ENCODE measurements at places on chromosomes 2 and 18.

DNA sequence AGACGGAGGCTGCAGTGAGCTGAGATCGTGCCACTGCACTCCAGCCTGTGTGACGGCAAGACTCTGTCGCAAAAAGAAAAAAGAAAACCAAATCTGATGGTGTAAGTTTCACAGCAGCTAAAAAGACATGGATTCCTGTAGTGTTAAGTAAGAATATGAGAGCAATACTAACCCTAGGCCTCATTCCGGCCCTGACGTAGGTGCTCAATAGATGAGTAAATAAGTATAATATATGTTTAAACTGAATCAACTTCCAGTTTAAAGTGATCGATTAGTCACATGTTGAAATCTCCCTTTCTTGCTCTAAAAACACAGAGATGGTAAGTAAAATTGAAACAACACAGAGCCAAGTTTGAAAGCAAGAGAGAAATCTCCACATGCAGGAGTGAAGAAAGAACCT lies 8.0 kb downstream of the ME2 start:
- DNase-seq, result no peak

DNA sequence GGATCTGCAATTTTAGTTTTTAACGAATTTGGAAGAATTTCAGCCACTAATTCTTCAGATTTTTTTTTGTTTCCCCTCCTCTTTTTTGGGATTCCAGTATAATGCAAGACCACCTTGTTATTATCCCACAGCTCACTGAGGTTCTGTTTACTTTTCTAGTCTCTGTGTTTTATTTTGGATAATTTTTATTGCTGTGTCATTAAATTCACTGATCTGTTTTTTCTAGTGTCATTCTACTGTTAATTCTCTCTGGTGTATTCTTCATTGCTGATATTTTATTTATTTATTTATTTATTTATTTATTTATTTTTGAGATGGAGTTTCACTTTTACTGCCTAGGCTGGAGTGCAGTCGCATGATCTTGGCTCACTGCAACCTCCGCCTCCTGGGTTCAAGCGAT lies 32.2 kb downstream of the UBR3 start:
- DNase-seq, result no peak

- no peak for DNase-seq
These were observed 123.7 kb downstream of the COL6A3 start for GRCh38 chr2:237290261-237290660.

GRCh38 chr2:43157506-43158246 lies 68.7 kb downstream of the ZFP36L2 start:
- DNase-seq, result no peak

GRCh38 chr2:224286923-224287322 lies 115.0 kb downstream of the FAM124B start:
- no peak for DNase-seq

DNA sequence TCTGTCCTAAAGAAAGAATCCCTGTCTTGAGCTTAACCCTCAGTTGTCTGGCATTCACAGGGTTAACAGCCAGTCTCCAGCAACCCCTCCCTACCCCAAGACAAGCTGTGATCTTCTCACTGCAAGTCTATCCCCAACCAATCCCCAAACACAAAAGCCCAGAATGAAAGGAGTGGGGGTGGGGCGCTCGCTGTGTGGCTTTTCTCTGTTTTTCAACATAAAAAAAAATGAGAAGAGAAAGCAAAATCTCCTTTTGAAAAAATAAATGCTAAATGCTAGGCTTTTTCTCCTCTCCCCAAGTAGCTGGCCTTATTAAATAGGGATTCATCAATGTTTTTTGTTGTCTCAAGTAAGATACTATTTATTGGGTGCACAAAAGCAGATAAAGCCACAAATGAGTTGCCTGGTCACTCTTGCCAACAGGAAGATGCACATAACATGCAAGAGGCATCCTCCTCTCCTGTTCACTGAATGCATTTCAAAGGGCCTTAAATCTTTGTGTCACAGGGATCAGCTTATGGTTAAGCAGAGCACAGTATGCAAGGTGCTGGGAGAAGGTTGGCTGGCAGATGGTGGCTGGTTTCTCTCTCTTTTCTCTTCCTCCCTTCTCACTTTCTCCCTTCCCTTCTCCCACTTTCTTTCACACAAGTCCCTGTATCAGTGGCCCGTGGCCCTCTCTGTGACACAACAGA lies 225.6 kb downstream of the CMPK2 start:
- DNase-seq, result no peak

- DNase-seq, result no peak
These were observed 1359.7 kb upstream of the NRXN1 start for GRCh38 chr2:52391621-52392020.

DNA sequence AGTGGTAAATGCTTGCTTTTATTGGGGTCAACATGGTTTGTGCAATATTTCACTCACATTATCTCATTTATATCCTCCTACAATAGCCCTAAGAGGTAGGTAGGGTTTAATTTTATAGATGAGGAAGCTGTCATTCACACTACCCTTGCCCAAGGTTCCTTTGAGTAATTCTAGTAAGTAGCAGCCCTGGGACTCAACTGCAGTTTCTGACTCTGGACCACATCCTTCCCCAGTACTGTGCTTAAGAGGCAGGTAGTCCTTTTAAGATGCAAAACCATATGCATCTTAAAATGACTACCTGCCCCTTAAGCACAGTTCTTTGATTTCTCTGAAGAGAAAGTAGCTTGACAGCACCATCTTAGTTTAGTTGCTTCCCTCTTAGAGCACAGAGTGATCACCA lies 15.7 kb upstream of the NT5C1B start:
- no peak for DNase-seq

GRCh38 chr18:3594760-3595368 lies 144.9 kb downstream of the TGIF1 start:
- no peak for DNase-seq

DNA sequence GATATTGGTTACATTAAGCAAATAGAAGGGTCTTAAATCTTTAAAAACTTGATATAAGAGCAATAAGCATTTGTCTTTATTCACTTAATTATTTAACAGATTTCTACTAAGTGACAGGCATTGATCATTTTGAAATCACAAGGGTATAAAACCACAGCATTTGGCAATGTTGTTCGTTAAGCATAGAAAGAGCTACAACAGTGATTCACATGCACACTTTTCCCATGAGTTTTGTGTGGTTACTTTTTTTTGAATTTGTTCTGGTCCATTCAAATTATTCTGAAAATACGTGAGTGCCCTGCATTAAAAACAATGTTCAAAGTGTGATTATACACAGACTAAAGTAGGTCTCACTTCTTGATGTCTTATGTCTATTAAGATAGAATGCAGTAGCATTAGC lies 52.2 kb downstream of the LYPD6B start:
- no peak for DNase-seq

DNA sequence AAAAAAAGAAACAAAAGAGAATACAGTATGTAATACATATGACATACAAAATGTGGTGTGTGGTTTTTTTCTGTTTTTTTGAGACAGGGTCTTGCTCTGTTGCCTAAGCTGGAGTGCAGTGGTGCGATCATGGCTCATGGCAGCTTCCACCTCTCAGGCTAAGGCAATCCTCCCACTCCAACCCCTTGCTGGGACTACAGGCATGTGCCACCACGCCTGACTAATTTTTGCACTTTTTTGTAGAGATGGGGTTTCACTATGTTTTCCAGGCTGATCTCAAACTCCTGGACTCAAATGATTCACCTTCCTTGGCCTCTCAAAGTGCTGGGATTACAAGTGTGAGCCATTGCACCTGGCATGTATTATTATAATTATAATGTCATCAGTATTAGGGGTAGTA lies 38.9 kb downstream of the DHX57 start:
- DNase-seq, result no peak

GRCh38 chr2:112541315-112542122 lies 746 bp upstream of the POLR1B start:
- DNase-seq, result peak; percentile 42

DNA sequence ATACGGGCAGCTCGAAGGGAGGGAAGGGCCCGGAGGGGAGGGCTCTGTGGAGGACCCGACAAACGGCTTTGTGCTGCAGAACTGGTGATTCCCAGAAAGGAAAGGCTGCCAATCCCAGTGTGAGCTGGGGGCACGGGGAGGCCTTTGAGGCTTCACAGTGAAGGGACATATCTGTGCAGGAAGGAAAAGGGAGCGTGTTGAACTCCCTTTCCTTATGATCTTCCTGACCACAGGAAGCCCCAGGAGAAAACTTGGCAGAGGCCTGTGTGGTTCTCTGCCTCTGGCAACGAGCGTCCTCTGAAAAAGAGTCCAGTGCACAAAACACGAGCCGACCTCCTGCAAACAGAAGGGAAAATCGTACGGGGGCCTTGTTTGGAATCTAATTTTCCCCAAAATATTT lies 683.5 kb upstream of the SALL3 start:
- no peak for DNase-seq

DNA sequence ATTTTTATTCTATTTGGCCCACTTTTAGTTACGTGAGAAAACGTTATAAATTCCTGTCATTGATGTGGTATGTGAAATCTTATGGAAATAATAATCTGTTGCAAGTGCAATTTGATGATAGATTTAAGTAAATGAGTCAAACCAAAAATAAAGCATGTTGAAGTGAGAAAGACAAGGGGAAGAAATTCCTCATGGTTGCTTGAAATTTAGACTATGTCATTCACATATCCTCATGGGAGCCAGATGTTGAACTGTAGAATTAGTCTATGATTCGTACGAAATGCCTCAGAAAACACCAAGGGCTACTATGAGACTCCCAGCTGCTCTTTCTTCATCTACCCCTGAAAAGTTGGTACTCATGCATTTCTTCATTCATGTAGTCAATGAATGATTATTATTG lies 55.7 kb downstream of the KLHL14 start:
- no peak for DNase-seq

GRCh38 chr2:66577321-66578053 lies 142.6 kb downstream of the MEIS1 start:
- no peak for DNase-seq

DNA sequence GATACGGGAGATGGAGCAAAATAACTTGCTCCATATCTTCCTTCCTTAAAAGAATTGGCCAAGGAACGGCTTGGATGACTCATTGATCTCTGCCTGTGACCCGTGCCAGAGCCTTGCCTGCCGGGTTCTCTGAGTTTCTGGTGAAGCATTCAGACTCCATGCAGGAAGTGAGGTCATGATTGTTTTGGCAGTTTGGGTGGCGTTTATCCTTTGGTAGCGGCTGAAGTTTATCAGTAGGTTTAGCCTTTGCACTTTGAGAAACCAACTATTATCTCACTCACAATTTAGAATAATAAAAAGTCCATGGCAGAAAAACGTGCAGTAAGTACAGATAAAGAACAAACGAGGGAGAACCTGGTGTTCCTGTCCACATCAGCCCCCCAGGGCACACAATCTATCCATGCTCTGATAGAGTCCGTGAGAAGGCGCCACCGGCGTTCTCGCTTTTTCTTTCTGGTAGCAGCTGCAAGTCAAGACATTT lies 15.0 kb upstream of the CTAGE1 start:
- no peak for DNase-seq

- DNase-seq, result no peak
These were observed 3.2 kb downstream of the INO80C start for GRCh38 chr18:35494251-35495220.

GRCh38 chr2:237712477-237713377 lies 85.3 kb downstream of the LRRFIP1 start:
- DNase-seq, result no peak

DNA sequence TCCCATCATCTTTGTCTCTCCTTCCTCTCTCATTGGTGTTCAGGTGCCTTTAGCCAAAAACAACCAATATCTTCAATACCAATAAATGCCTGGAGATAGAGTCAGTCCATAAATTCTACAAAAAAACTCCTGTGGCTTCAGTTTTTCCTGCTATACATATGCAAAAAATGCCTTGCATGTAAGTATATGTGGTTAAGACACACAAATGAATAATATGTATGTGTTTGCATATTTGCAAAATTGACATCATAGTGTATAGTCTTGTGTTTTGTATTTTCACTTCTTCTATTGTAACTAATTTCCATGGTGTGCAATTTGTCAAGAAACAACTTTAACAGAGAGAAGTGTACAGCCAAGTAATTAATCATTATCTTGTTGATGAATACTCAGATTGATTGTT lies 115.5 kb downstream of the NYAP2 start:
- no peak for DNase-seq

GRCh38 chr2:220078439-220078838 lies 451.0 kb downstream of the SLC4A3 start:
- DNase-seq, result no peak

GRCh38 chr2:62303788-62304187 lies 107.9 kb downstream of the B3GNT2 start:
- no peak for DNase-seq

- DNase-seq, result no peak
These were observed 61.8 kb upstream of the CTDP1 start for GRCh38 chr18:79617511-79618500.

DNA sequence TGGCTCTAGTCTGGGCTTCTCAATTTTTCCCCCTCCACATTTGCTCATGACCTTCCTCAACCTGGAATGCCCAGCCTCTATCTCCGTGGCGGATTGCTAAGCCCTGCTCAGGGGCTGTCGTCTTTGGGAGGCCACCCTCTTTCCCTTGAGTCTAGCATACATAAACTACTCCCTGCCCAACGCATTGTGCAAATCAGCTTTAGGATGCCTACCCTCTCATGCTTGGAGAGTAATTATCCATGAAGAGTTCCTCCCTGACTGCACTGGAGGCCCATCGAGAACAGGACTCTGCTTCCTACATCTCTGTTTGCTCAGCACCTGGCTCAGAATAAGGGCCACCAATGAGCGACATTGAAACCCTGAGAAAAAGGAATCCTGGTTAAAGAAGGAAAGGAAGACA lies 53.7 kb upstream of the NPAS2 start:
- DNase-seq, result no peak

GRCh38 chr18:40897884-40898283 lies 1057.2 kb upstream of the PIK3C3 start:
- DNase-seq, result no peak

GRCh38 chr2:88603146-88603545 lies 24.1 kb downstream of the EIF2AK3 start:
- DNase-seq, result no peak

DNA sequence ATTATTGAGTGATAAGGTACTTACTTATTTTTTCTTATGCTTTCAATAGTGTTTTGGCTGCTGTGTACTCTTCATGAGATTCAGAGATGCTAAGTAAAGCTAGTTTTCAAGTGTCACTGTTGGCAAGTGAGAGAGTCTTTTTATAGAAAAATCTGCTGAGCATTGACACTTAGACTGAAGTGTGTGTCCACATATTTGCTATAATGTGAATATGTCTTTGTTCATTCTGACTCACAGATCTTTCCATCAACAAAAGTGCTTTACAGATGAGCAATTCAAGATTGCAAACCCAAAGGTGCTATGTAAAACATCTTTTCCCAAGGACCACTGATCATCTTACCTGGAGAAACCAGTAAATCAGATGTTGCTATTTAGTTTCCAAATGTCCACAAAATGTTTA lies 410.6 kb upstream of the FIGN start:
- DNase-seq, result no peak

GRCh38 chr2:11417946-11418585 lies 47.9 kb downstream of the E2F6 start:
- DNase-seq, result no peak

DNA sequence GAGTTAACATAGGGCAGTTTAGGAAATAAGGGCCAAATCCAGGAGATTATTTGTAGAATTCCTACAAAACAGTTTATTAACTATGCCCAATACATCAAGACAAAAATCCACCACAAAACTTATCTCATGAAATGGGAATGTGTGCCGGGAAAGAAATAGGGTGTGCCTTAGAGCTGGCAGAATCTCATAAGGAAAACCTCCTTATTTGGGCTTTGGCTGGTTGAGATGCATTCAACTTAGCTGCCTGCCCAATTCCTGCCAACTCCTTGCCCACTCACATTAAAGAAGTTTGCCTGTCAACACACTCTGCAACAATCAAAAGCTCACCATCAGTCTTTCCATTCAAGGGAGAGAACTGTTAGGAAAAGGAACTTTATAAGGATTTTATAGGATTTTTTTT lies 500.6 kb downstream of the SATB2 start:
- DNase-seq, result no peak
